ENCODE measurements at places on chromosomes 7 and 10.

GRCh38 chr7:130672146-130672545 is 3.6 kb upstream of the COPG2 start:
- DNase-seq: no peak

- no peak for DNase-seq
These were observed 3.6 kb downstream of the GARS1 start for GRCh38 chr7:30598121-30598876.

- DNase-seq: no peak
These were observed 127.3 kb downstream of the TRIL start for GRCh38 chr7:28830846-28831245.

- DNase-seq: peak; percentile 90
These were observed 11.9 kb downstream of the HNRNPF start for GRCh38 chr10:43396928-43397624.

- DNase-seq: no peak
These were observed 248.3 kb upstream of the IGFBP3 start for GRCh38 chr7:46169384-46169755.

- no peak for DNase-seq
These were observed 395.7 kb downstream of the THSD7A start for GRCh38 chr7:11436316-11436715.

DNA sequence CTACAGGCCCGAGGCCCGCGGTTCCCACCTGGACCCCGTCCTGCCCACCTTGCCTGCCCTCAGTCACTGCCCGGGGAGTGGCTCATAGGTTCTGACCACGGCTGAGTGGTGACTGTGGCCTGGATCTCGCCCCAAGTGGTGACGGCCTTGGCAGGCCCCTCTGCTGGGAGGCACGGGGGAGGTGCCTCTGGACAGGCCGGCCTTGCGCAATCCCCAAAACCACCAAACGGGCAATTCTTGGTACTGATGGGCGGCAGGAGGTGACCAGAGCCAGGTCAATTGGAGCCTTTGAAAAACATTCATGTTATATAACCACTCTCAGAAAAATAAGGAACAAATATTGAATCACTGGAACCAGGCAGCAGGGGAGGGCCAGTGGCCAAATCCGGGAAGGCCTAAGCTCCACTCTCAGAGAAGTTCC is 83.4 kb downstream of the PRKAG2 start:
- DNase-seq: no peak

GRCh38 chr10:68599771-68600040 is 39.6 kb downstream of the TET1 start:
- no peak for DNase-seq

DNA sequence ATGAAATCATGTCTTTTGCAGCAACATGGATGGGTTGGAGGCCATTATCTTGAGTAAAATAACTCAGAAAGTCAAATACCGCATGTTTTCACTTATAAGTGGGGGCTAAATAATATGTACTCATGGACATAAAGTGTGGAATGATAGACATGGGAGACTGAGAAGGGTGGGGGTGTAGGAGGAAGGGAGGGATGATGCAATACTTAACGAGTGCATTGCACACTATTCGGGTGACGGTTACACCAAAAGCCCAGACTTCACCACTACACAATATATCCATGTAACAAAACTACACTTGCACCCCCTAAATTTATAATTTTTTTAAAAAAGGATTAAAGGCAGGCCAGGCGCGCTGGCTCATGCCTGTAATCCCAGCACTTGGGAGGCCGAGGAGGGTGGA is 13.6 kb downstream of the LGI1 start:
- DNase-seq: no peak

DNA sequence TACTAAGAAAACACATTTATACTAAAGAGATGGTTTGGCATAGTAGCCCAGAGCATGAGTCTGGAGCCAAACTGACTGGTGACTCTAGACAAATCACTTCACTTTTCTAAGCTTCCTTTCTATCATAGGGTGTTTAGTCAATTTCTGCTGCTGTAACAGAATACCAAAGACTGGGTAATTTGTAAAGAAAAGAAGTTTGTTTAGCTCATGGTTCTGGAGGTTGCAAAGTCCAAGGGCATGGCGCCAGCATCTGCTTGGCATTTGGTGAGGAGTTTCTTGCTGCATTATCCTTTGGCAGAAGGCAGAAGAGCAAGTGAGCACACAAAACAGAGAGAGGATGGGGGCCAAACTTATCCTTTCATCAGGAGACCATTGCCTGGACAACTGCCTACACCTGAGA is 146.3 kb downstream of the CHCHD3 start:
- DNase-seq: no peak

GRCh38 chr10:123019941-123020703 is 11.3 kb downstream of the ACADSB start:
- no peak for DNase-seq

DNA sequence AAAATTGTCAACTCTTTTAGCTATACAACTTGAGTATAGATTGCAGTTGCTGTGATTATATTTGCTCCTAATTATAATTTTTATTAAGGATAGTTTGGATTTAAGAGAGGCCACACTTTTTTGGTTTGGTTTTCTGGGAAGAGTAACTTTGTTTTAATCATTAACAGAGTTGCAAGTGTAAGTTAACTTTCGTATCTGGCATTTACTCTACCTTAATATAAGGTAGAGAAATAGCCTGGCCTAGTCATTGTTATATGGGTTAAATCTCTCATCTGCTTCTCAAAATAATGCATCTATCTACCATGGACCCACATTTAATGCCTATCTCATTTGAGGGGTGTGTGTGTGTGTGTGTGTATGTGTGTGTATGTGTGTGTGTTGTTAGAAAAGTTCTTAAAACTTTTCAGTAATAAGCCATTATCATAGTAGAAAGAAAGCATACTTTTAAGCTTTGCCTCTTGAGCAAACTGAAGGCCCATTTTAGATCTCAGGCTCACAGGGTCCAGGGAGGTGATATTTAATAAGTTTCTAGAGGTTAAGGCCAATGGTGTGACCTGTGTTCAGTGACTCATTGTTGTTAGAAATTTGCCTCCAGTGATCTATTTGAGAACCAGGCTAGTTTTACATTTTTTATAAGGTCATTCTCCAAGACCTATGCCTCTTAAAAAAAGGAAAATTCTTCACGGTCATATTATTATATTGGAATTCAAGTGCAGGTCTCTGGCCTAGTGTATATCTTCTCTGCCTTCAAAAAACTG is 10.9 kb upstream of the TEX47 start:
- no peak for DNase-seq

DNA sequence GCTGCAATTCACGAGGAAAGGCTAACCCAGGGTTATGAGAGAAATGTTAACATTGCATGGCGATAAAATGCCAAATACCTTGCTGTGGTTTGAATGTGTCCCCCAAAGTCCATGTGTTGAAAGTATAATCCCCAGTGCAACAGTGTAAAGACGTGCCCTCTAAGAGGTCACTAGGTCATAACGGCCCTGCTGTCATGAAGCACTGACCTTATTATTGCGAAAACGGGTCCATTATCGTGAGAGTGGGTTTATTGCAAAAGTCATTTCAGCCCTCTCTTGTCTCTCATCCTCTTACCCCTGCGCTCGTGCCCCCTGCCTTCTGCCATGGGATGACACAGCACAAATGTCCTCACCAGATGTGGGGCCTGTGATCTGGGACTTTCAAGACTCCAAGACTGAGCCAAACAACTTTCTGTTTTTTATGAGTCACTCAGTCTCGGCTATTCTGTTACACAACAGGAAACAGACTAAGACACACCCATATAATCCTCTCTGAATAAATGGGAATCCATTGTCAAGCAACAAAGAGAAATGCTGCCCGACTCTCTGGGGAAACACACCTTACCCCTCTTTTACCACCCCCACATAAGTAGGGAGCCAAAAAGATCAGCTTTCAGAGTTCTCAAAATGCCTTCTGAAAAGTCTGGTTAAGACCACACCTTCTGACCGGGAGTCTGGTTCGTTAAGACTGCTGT is 73.1 kb upstream of the UCN3 start:
- DNase-seq: peak; percentile 11

GRCh38 chr7:129493555-129493954 is 8.8 kb upstream of the SMKR1 start:
- DNase-seq: no peak

DNA sequence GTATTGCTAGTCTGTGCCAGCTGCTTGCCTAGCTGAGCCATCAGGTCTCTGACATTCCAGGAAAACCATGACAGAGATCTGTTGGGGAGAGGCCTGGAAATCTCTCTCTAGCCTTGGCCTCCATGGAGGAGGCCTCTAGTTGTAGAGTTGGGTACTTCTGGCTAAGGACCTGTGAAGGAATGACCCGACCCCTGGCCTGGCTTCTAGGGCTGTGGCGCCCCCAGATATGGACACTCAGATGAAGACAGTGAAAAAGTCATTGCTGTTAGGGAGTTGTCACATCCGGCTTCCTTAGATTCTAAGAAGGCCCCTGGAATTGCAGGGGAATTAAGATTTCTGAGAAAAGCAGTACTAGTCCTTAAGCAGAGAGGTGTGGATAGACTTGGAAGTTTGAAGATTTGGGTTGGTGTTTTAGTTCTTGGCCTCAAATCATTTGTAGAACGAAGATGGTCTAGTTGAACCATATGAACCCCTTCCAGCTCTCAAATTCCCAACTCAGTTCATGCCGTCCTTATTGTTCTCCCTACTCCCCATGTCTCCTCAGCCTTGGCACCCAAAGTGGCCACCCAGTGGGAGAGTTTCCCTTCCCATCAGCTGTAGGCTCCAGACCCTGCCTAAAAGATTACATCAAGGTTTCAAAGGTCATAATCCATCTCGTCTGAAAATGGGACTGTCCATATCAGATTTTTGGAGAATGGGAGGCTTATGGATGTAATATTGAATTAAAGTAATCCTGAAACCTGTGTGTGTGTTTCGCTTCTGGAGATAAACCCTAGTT is 7.0 kb downstream of the HHEX start:
- DNase-seq: no peak

DNA sequence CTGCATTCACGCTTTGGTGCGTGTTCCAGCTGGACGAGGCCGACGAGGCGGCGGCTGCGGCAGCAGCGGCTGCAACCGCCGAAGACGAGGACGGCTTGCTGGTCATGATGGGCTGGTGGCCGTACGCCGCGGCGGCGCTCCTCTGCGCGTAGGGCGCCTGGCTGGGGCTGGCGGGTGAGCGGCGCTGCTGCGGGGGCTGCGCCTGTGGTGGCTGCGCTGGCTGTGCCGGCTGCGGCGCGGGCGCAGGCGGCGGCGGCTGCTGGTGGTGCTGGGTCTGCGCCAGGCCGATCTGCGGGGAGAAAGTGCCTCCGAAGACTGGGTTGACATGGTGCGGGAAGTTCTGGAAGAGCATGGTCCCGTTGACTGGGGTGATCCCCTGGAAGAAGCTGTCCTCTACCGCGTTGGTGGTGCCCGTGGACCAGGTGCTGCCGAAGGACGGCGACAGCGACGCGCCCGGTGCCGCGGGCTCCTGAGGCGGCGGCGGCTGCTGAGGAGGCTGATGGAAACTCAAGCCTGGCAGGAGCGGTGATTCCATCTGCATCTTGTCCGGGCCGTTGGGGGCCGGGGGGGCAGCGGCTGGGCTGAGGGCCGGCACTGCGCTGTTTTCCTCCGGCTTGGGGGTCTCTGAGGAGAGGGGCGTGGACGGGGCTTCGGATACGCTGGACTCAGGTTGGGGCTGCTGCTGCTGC is 51.1 kb downstream of the CPEB3 start:
- peak; percentile 49 for DNase-seq

GRCh38 chr7:108200326-108200725 is 70.2 kb upstream of the LAMB4 start:
- no peak for DNase-seq

DNA sequence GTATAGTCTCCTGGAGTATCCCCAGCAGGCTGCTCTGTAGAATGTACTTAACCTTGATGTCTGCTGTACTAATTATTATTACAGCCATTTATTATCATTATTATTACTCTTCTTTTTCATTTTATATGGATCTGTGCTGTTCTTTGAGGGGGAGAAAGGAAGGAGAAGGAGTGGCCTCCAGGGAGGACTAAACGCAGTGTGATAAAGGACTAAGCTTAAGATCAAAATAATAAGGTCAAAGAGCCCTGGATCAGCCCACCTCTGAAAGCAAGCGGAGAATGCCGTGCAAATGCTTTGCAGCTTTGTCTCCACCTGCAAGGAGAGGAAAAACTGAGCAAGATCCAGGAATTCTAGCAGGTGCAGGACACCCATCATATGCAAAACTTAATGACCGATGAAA is 65.3 kb downstream of the RELN start:
- DNase-seq: no peak

- DNase-seq: no peak
These were observed 5.6 kb downstream of the NFE2L3 start for GRCh38 chr7:26157520-26158105.

DNA sequence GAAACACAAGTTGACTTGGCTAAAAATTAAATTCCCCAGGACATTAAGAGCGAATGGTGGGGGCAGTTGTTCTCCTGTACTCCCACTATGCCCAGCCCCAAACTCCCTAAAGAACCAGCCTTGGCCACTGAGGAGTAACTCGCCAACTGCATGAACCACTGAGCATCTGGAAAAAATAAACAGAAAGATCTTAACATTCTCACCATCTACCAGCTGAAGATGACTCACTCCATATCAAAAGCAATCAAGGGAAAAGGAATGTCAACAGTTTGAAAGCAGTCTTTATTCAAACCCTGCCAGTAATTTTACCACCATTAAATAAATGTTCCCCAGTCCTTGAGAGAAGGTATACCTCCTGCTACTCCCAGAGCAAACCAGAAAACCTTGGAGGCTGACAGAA is 45.4 kb downstream of the CTTNBP2 start:
- no peak for DNase-seq

DNA sequence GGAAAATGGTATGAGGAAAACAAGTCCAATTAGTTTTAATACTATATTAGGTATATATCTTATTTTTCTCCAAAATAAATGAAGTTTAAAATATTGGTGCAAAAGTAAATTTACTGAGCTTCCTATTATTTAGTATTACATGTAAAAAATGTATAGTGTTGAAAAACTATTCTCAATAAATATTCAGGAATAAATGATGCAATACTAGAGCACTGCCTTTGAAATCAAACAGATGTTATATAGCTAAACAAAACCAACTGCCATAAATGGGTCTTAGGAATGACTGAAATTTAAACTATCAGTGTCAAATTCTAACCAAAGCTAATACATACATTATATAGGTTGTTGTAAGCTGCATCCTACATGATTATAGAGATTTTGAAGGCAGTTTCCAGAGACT is 1434.0 kb upstream of the LRRTM3 start:
- no peak for DNase-seq

DNA sequence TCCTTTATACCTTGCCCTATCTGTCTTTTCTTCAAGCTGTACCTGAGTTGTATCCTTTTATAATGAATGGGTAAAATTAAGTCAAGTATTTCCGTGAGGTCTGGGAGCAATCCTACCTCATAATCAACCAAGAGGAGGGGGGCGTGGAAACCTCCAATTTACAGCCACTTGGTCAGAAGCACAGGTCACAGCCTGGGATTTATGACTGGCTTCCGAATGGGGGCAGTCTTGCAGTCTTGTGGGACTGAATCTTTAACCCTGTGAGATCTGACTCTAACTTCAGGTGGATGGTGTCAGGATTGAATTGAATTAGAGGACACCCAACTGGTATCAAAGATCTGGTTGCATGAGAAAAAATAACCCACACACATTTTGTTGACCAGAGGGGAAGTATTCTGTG is 23.5 kb upstream of the KCNMA1 start:
- no peak for DNase-seq

- no peak for DNase-seq
These were observed 31.2 kb upstream of the IKZF1 start for GRCh38 chr7:50273301-50273700.
